Thoracic aorta (tissue), 2 donors: ENCODE measurements at places on chromosomes 2 and 18. TPM values are rescaled to one million over a fixed set of nuclear protein-coding genes. Genes with fewer than 3 reads are reported as not detected.

DNA sequence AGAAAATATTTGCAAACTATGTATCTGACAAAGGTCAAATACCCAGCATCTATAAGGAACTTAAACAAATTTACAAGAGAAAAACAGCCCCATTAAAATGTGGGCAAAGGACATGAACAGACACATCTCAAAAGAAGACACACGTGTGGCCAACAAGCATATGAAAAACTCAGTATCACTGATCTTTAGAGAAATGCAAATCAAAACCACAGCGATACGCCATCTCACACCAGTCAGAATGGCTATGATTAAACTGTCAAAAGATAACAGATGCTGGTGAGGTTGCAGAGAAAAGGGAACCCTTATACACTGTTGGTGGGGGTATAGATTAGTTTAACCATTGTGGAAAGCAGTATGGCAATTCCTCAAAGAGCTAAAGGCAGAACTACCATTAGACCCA lies 64.3 kb upstream of the RBMS1 start:
- H3K4me3 ChIP-seq = no peak overlapping the region
- H3K36me3 ChIP-seq = no peaks in the 10 kb centered on the region
- no peak for DNase-seq
- no peak overlapping the region for H3K27ac ChIP-seq
- H3K4me1 ChIP-seq = peaks cover 11% of the 10 kb centered on the region

GRCh38 chr2:109058191-109058632 lies 69.2 kb upstream of the EDAR start:
- H3K27ac ChIP-seq = no peak overlapping the region
- DNase-seq = no peak
- no peaks in the 10 kb centered on the region for H3K36me3 ChIP-seq

DNA sequence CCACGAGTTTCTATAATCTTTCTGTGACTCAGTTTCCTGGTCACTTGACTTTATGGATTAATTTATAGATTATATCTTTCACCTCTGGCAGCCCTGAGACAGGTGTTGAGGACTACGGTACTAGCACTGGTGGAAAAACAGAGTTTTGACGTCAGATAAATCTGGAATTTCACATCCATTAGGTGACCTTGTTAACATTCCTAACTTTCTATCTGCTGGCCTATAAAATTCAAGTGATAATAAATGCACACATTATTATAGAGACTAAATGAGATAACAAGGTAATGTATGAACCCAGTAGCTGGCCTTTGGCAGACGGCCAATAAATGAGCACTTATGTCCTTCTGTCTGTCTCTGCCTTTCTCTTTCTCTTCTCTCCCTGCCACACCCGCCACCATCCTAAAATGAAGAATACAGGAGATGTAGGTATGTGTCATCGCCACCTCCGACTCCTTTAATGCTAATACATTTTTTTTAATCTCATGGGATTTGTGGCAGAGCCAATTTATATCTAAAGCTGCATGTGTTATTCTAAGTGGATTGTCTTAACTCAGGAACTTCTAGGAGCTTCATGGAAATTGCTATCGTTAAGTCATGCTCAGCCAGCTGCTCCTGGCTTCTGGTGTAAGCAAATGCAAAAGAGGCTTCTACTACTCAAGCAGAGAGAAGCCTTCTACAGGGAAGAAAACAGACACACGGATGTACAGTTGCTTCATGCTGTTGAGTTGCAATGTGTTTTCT lies 2.3 kb downstream of the TM4SF20 start:
- DNase-seq = no peak
- H3K27me3 ChIP-seq = no peaks in the 10 kb centered on the region
- no peaks in the 10 kb centered on the region for H3K4me1 ChIP-seq
- H3K27ac ChIP-seq = no peak overlapping the region

- no peak for DNase-seq
- H3K4me1 ChIP-seq = peaks cover 13% of the 10 kb centered on the region
- H3K27me3 ChIP-seq = no peaks in the 10 kb centered on the region
- no peaks in the 10 kb centered on the region for H3K36me3 ChIP-seq
- H3K27ac ChIP-seq = no peak overlapping the region
- no peak overlapping the region for H3K4me3 ChIP-seq
Observed at GRCh38 chr2:25343187-25343825, 1.6 kb upstream of the DNMT3A start.

DNA sequence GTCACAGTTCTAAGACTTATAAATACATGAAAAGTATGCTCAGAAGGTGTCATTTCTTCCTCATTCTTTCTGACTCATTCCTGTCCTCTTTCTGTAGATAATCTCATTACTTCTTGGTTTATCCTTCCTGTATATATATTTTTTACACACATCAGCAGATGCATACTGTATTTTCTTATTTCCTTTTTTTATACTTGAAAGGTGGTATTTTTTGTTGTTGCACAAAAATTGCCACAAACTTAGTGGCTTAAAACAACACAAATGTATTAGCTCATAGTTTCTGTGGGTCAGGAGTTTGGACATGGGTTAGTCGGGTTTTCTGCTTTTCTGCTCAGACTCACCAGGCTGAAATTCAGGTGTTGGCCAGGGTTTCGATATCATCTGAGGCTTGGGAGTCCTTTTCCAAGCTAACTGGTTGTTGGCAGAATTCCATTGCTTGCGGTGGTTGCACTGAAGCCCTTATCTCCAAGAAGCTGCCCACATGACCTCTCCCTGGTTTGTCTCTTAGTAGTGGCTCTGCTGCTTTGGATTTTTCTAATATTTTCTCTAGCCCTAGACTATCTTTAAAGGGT lies 162.6 kb downstream of the FMNL2 start:
- peaks cover 31% of the 10 kb centered on the region for H3K4me1 ChIP-seq
- peak overlapping the region; percentile 42 for H3K27ac ChIP-seq

DNA sequence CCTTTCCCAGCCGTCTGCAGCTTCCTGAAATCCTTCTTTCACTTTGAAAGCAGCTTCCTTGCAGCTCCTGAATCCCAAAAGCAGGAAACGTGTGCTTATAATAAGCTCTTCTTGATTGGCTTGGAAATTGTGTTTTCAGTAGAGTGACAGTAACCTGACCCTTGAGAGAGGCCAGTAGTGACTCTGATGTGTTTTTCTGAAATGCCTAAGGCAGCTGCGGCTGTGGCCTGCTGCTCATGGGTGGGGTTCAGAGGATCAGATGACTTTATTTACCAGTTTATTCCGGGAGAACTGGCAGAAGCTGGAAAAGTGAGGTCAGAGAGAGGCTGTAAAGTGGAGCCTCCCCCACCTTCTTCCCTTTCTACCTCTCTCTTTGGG lies 31.9 kb upstream of the RPIA start:
- H3K27ac ChIP-seq = peak overlapping the region; percentile 64
- H3K36me3 ChIP-seq = no peaks in the 10 kb centered on the region
- H3K4me3 ChIP-seq = peak overlapping the region; percentile 30
- H3K4me1 ChIP-seq = peaks cover 24% of the 10 kb centered on the region
- DNase-seq = no peak

GRCh38 chr18:58793361-58793760 lies 71.3 kb upstream of the ZNF532 start:
- H3K27ac ChIP-seq = no peak overlapping the region
- peak; percentile 12 for DNase-seq
- H3K36me3 ChIP-seq = no peaks in the 10 kb centered on the region
- peaks cover 13% of the 10 kb centered on the region for H3K4me1 ChIP-seq
- no peaks in the 10 kb centered on the region for H3K27me3 ChIP-seq

DNA sequence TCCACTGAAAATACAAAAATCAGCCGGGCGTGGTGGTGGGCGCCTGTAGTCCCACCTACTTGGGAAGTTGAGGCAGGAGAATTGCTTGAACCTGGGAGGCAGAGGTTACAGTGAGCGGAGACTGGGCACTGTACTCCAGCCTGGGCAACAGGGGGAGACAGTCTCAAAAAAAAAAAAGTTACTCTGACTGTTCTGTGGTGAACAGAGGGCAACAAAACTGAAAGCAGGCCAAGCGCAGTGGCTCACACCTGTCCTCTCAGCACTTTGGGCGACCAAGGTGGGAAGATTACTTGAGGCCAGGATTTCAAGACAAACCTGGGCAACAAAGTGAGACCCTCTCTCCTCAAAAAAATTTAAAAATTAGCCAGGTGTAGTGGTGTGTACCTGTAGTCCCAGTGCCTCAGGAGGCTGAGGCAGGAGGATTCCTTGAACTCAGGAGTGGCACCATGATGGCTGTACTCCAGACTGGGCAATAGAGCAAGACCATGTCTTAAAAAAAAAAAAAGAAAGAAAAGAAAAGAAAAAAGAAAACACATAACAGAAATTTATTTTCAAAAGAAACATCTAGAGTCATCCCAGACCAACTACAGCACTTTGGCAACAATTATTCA lies 13.6 kb upstream of the RTN4 start:
- H3K27ac ChIP-seq = no peak overlapping the region
- no peaks in the 10 kb centered on the region for H3K36me3 ChIP-seq
- no peak for DNase-seq
- H3K27me3 ChIP-seq = no peaks in the 10 kb centered on the region
- no peak overlapping the region for H3K4me3 ChIP-seq
- no peaks in the 10 kb centered on the region for H3K4me1 ChIP-seq

DNA sequence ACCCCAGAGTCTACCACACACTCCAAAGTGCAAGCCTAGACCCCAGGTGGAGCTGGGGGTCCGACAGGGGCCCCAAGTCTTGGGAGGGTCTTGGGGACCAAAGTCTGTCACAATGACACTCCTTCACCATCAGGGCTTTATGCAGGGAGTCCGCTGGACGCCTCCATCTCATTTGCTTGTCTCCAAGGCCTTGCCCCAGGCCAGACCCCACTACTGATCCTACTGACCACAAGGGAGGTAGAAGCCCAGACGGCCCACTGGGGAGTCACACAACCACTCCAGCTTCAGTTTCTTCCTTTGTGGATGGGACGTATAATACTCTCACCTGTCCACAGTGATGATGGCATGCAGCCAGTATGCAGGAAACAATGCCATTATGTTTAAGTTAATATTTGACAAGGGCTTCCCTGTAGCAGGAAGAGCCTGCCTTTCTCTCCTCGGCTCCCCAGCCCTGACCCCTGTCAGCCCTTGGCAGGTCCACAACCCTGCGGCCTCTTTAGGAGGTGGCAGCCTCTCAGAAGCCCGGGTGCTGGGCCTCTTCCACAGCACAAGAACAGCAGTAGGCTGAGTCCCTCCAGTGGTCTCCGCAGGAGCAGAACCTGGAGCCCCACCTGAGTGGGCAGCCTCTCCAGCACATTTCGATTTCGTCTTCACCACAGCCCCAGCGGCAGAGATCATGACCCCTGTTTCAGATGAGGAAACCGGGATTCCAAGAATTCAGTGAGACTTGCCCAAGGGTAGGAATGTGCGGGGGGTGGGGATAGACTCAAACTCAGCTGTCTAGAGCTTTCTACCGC lies 6.5 kb downstream of the BIN1 start:
- H3K27ac ChIP-seq = no peak overlapping the region
- no peaks in the 10 kb centered on the region for H3K4me1 ChIP-seq
- H3K27me3 ChIP-seq = no peaks in the 10 kb centered on the region
- H3K4me3 ChIP-seq = no peak overlapping the region
- no peaks in the 10 kb centered on the region for H3K36me3 ChIP-seq
- no peak for DNase-seq

DNA sequence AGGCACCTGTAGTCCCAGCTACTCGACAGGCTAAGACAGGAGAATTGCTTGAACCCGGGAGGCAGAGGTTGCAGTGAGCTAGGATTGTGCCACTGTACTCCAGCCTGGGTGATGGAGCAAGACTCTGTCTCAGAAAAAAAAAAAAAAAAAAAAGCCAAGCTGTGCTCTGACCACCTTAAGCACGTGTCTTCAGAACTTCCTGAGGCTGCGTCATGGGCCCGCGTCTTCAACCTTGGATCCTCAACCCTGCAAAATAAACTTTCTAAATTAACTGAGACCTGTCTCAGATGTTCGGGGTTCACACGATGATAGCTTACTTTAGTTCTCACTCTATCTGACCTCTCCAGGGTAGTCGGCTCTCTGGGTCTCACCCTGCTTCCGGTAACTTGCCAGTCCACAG lies 65.8 kb upstream of the CABLES1 start:
- H3K4me1 ChIP-seq = no peaks in the 10 kb centered on the region
- no peaks in the 10 kb centered on the region for H3K27me3 ChIP-seq
- H3K27ac ChIP-seq = no peak overlapping the region
- H3K36me3 ChIP-seq = no peaks in the 10 kb centered on the region
- no peak overlapping the region for H3K4me3 ChIP-seq

DNA sequence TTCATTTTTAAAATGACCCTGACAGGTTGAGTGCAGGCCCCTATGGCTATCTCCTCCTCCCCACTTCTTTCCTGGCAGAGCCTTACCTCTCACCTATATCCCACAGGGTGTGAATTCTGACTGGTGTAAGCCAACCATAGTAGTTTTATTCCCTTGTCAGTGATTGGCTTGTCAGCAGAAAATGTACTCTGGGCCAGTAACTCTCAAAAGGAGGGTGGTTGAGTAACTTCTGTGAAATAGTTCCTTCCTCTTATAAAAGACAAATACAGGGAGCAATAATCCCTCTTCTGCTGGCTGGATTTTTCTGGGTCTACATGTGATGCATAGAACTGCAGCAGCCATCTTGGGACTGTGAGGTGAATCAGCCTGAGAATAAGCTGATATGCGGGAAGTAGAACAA lies 83.4 kb downstream of the RAPH1 start:
- H3K27ac ChIP-seq = no peak overlapping the region
- H3K4me3 ChIP-seq = no peak overlapping the region
- H3K27me3 ChIP-seq = no peaks in the 10 kb centered on the region
- no peaks in the 10 kb centered on the region for H3K4me1 ChIP-seq

GRCh38 chr18:7575465-7576028 lies 8.4 kb downstream of the PTPRM start:
- H3K27me3 ChIP-seq = no peaks in the 10 kb centered on the region
- H3K36me3 ChIP-seq = no peaks in the 10 kb centered on the region
- H3K27ac ChIP-seq = no peak overlapping the region
- peaks cover 40% of the 10 kb centered on the region for H3K4me1 ChIP-seq

DNA sequence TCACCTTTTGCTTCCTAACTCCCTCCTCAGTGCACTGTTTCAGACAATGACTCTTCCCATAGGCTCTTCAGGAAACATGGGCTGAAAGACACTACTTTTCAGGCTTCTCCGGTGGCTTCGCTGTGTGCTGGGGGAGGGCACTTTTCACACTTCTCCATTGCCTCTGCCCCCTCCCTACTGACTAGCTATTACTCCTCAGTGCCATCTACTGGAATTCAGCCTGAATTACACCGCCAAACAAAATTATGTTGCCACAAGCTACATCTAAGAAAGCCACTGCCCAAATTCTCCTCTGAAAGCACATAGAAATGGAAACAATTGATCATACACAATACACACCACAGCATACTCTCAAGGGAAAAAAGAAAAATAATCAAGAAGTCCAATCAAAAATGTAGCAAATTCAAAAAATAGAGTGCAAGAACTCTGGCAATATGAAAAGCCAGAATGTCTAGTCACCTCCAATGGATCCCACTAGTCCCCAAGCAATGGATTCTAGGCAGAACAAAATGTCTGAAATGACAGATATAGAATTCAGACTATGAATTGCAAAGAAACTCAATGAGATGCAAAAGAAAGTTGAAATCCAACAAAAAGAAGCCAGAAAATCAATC lies 1139.4 kb upstream of the GYPC start:
- no peak overlapping the region for H3K27ac ChIP-seq
- H3K4me3 ChIP-seq = no peak overlapping the region
- no peak for DNase-seq
- H3K27me3 ChIP-seq = no peaks in the 10 kb centered on the region
- no peaks in the 10 kb centered on the region for H3K4me1 ChIP-seq

- peaks cover 48% of the 10 kb centered on the region for H3K4me1 ChIP-seq
- no peak for DNase-seq
- H3K36me3 ChIP-seq = no peaks in the 10 kb centered on the region
- no peaks in the 10 kb centered on the region for H3K27me3 ChIP-seq
Observed at GRCh38 chr2:101717071-101717845, 19.8 kb downstream of the MAP4K4 start.

Gene ACMSD
- not detected for total RNA-seq

Gene TWIST2
- 41.4 TPM for total RNA-seq

Gene UGT1A7
- not detected for total RNA-seq

Gene GPR55
- not detected for total RNA-seq
